ENCODE measurements at places on chromosomes 5 and 9. TPM values are rescaled to one million over a fixed set of nuclear protein-coding genes. Genes with fewer than 3 reads are reported as not detected.

DNA sequence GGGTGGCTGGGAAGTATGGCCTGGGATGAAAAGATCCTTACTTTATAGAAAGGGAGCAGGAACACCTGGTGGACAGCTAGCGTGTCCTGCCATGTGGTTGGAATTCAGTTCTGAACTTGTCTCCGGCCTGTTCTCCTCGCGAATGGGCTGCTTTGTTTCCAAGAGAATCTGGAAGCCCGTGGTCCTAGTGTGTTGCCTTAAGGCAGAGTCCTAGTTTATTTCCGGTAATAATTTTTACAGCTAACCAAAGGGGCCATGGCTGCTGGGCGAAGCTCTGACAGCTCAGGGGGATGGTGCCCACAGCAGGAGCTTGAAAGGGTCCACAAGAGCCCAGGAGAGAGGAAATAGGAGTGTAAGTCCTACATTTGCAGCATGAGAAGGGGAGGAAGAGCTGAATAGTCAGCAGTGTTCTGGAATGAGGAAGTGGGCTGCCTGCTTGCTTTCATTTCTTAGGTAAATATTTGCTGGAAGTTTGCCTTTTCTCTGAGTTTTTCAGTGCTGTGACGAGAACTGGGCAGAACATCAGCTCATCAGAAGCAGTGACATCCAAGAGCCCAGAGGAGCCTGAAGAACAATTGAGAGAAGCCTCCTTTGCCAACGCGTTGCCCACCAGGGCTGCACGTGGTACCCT, 13.1 kb upstream of the IGFBPL1 start:
- DNase-seq: no peak

The ANKDD1B gene
- 0.25 TPM for total RNA-seq

- DNase-seq: no peak
These were observed 47.3 kb upstream of the GFPT2 start for GRCh38 chr5:180400416-180400815.

DNA sequence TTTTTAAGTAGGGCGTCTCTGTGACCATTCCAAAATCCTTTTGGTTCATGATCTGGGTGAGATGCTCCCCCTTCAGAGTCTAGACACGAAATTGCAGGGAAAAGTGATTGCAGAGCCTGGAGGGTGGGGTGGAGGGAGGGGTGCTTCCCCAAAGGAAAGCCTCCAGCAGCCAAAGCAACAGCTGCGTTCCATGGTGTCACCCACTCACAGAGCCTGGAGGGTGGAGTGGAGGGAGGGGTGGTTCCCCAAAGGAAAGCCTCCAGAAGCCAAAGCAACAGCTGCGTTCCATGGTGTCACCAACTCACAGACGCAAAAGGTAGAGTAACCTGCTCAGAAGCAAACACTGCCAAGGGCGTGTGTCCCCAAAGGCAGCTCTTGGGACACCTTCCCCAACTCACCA, 22.6 kb downstream of the SLC6A18 start:
- DNase-seq: no peak

The PCDHB7 gene
- 0.77 TPM for total RNA-seq

The SLC34A1 gene
- not detected for total RNA-seq

The LRRC70 gene
- 1.4 TPM for total RNA-seq

GRCh38 chr5:135880801-135881200, 14.8 kb downstream of the IL9 start:
- no peak for DNase-seq

The GCNT4 gene
- 0.17 TPM for total RNA-seq

- no peak for DNase-seq
These were observed 37.7 kb upstream of the WDR38 start for GRCh38 chr9:124815601-124816000.

- no peak for DNase-seq
These were observed 174.8 kb upstream of the CLINT1 start for GRCh38 chr5:158033724-158034123.

GRCh38 chr9:86135371-86135770, 36.0 kb upstream of the GOLM1 start:
- DNase-seq: no peak

GRCh38 chr5:174599992-174600391, 124.4 kb upstream of the MSX2 start:
- no peak for DNase-seq

DNA sequence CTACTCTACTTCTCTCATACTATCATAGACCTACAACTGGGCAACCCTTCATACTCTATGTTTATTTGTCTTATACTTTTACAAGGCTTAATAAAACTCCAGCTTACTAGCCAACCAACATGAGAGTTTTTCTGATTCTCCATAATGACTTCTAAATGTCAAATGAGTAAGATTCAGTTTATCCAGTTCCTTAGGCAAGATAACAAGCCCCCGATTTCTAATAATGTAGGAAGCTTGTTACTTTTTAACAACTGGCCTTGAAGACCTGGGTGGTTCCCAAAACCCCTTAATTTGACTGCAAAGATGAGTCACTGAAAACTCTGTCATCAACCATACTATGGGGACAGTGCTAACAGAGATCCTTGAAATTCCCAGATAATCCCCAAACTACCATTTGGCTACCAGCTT, 294.6 kb upstream of the ACTBL2 start:
- DNase-seq: no peak

DNA sequence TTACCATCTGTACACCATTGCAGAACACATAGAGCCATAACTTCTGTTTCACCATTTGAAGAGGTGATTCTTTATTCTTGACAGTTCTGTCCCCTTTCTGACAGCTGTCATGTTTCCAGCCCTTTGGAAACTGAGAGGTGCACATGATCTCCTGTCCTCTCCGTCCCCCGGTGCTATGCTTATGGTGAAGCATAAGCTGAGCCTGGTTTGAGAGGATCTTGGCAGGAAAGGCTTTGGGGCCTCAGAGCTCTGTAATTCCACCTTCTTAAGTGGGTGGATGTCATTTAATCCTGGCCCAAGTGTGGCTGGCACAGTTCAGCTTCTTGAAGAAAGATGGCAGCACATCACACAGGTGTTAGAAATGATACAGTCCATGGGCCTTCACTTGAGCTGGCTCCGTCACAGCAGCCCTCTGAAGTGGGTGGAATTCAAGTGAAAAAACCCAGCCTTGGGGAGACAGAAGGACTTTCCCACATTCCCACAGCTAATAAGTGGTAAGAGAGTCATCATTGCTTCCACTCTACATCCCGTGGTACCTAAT, 30.7 kb upstream of the GRPEL2 start:
- DNase-seq: no peak

The AUH gene
- total RNA-seq: 44.1 TPM

The FOXD4L5 gene
- not detected for total RNA-seq

DNA sequence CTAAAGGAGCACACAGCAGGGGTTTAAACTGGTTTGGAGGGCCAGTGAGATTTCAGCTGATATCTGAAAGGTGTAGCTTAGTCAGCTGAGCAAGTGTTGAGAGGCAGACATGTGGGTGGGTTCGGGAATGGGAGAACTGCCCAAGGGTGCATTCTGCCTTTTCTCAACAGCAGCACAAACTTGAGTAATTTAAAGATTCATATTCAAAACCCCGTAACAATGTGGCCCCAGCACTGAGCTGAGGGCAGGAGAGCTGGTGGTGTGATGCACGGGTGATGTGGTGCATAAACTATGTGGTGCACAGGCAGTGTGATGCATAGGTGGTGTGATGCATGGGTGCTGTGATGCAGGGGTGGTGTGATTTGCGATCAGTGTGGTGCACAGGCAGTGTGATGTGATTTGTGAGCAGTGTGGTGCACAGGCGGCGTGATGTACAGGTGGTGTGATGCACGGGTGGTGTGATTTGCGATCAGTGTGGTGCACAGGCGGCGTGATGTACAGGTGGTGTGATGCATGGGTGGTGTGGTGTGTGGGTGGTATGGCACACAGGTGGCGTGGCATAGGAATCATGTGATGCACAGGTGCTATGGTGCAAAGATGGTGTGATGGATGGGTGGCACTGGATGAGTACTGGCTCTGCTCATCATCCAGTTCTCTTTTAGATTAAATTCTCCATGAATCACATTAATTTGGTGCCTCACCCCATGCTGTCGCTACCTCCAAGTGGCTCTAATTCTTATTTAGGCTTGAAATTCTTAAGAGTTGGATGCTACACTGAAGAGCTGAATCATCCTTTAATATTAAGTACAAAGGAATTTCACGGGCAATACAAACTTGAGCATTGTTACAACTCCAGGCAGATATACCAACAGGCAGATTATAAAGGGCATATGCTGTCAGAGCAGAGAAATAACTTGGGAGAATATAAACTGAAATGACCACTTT, 53.6 kb downstream of the DAP start:
- DNase-seq: no peak

The MARCOL gene
- not detected for total RNA-seq

The HSPB3 gene
- 492 TPM for total RNA-seq

DNA sequence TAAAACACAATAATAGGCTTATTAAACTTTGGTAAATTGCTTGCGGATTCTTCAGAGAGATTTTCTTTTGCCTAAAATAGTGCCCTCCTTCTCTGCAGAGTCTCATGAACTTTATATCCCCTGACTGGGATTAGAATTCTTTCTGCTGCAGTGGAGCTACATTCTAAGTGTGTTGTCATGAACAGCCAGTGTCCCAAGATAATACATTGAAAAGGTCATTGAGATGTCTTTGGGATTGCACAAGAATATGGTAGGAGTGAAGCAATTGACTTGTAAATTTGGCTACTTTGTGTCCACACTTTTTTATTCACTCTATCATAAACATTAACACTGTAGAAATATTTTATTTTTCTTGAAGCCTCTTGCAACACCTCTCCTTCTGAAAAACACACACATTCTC, 604.5 kb downstream of the GABRG2 start:
- no peak for DNase-seq

- DNase-seq: no peak
These were observed 6.0 kb downstream of the PUM3 start for GRCh38 chr9:2837915-2838314.

GRCh38 chr9:119588874-119589744, 219.9 kb upstream of the BRINP1 start:
- no peak for DNase-seq

The CDH9 gene
- total RNA-seq: not detected

DNA sequence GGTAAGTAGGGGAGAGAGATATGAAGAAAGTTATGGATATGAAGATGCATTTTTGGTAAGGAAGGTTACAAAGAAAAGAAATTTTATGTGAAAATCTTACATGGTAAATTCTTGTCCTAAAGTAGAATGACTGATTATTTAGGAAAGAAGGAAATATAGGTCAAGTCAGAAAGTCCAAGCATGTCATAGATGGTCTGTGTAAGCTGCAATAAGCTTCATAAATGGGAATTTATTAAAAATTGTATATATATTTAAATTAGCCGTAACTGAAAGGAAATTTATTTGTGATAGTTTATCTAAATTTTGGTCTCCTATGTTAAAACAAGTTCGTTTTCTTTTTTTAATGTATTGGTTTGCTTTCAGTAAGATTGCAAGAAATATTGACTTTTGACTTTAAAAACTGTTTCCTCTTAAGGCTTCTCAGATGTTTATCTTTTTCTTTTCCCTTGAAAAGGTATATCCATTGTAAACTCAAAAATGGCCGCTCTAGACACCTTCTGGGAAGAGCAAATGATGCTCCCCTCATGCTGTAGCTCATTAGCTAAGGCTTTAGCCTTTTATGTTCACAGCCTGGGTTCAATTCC, 46.8 kb upstream of the HAPLN1 start:
- DNase-seq: no peak

DNA sequence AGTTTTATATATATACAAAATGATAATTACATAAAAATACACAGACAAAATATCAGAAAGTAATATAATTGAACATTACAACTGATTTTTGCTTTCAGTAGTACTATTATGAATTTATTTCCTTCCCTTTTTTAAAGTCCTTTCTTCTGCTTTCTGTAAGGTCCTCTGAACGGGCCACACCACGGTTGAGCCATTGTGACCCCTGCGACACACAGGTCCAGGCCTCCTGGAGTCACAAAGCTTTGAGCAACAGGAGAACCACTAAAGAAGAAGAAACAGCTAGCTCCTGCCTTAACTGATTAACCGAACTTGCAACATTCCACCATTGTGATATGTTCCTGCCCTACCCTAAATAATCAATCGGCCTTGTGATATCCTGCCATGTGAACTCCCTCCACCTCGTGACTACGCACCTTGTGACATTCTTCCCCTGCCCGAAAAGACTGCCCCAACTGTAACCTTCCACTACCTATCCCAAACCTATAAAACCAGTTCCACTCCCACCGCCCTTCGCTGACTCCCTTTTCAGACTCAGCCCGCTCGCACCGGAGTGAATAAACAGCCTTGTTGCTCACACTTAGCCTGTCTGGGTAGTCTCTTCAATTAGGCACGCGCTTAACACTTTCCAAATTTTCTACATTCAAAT, 375.0 kb upstream of the RFX3 start:
- no peak for DNase-seq

DNA sequence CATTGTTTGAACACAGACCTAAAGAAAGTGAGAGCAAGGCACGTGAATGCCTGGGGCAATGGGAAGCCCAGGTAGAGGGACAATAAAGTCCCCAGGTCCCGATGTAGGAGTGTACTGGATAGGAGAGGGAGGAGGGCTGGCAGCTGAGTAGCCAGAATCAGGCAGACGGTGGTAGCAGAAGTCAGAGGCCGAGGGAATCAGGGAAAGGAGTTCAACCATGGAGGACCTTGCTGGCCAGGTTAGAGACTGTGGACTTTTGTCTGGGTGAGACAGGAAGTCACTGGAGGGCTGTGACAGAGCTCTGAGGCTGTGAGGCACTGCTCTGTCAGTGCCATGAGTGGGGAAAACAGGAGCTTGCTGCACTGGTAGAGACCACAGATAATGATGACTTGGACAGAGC, 248.2 kb downstream of the EFNA5 start:
- DNase-seq: no peak

- DNase-seq: peak; percentile 73
These were observed 59.4 kb upstream of the RAPGEF1 start for GRCh38 chr9:131799177-131799823.

- peak; percentile 70 for DNase-seq
These were observed 2.0 kb upstream of the RALGDS start for GRCh38 chr9:133122935-133123611.

The TEX48 gene
- total RNA-seq: not detected

- DNase-seq: peak; percentile 35
These were observed 594 bp downstream of the ANKRD18A start for GRCh38 chr9:38619556-38620447.

DNA sequence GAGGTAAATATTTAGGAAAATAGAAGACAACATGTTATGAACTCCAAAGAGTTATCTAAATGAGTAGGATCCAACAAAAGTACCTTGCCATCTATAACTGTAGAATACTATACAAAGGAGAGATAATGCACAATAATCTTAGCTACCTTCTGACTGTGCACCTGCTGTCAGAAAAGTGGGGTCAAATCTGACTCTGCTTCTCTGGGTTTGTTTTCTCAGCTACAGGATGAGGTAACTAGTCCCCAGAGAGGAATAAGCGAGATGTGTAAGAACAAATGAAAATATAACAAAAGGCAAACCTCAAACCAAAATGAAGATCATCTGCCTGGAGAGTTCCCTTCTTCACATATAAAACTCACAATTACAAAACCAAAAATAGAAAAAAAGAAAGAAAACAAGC, 204.8 kb downstream of the DCP2 start:
- DNase-seq: no peak

- peak; percentile 84 for DNase-seq
These were observed 19.8 kb upstream of the NSD1 start for GRCh38 chr5:177113566-177114424.

- DNase-seq: no peak
These were observed 112.6 kb upstream of the NFIL3 start for GRCh38 chr9:91536211-91536691.

The KCNIP1 gene
- total RNA-seq: 0.20 TPM

GRCh38 chr9:90956026-90956810, 154.6 kb downstream of the SYK start:
- DNase-seq: no peak

The SV2C gene
- total RNA-seq: 0.05 TPM

The GDF9 gene
- total RNA-seq: 0.30 TPM
